ENCODE measurements at places on chromosomes 13 and 19.
A peak's percentile ranks its signal among the peaks of the same experiment; 100 is the strongest.

DNA sequence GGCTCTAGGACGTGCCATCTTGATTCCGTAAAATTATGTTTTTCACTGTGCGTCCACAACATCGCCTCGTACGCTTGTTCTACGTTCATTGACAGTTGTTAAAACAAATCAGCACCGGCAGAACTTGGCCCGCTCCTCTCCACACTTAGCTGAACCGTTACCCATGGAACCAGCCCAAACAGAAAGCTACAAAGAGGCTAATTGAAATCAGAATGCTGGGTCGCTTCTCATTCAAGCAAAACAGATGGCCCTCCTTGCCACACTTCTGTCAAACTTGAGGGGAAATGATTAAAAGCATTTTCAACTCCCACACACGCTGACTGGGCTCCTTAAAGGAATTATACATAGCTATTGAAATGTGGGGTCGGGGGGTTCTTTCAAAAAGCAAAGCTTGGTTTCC lies 71.6 kb downstream of the TM9SF2 start:
- DNase-seq, result no peak

GRCh38 chr19:19540064-19540714 lies 2.1 kb downstream of the CILP2 start:
- peak; percentile 25 for DNase-seq

- DNase-seq, result no peak
These were observed 66.1 kb downstream of the RAB20 start for GRCh38 chr13:110495376-110495775.

GRCh38 chr13:50948601-50949000 lies 39.0 kb downstream of the RNASEH2B start:
- DNase-seq, result no peak

- no peak for DNase-seq
These were observed 63.5 kb upstream of the DOCK9 start for GRCh38 chr13:99041337-99041736.

GRCh38 chr13:44879452-44880058 lies 109.7 kb downstream of the NUFIP1 start:
- no peak for DNase-seq

- DNase-seq, result no peak
These were observed 17.0 kb upstream of the KCNN1 start for GRCh38 chr19:17949956-17950309.

- no peak for DNase-seq
These were observed 338.0 kb downstream of the TEX29 start for GRCh38 chr13:111658145-111659100.

- no peak for DNase-seq
These were observed 440.9 kb downstream of the RFC3 start for GRCh38 chr13:34258646-34259386.

DNA sequence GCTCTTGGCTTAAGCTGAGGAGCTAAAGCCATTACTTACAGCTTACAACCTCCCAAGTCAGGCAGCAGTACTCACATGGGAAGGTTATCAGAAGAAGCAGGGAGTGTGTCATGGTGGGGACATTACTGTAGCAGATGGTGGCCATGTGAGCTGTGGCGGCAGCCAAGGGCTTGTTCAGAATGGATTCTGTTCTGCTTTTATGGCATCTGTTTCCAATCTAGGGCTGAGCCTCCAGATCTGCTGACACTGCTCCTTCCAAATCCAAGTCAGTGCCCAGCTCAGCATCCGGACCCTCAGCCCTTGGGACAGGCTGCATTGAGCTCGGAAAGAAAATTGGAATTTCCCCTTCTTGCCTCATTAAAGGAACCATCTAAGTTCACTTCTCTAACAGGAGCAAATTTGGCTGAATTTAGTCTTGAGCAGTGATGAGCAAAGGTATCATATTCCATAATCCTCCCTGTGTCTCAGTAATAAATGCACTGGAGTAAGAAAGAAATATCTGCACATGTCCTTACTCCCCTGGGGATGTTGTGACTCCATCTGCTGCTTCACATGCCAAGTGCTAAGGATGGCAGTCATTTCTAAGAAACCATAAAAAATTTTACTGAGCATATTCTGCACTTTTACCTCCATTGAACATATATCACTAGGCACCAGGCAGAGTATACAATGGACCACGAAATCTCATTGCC lies 73.9 kb downstream of the KCTD12 start:
- DNase-seq, result no peak

DNA sequence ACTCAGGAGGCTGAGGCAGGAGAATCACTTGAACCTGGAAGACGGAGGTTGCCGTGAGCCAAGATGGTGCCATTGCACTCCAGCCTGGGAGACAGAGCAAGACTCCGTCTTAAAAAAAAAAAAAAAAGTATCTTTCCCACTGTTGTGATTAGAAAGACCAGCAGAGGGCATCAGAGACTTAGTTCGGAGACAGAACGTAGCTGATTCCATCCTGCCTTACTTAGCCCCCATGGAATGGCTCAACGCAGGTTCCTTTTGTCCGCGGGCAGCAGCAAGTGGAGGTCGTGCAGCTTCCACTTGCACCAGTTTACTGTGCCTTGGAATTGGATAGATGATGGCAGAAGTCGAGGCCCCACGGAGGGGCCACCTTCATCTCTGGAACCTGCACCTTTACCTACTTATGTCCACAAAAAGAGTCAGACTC lies 8.1 kb downstream of the TIMM29 start:
- no peak for DNase-seq

GRCh38 chr19:48735031-48735615 lies 5.3 kb downstream of the RASIP1 start:
- no peak for DNase-seq

GRCh38 chr13:27522847-27523246 lies 72.5 kb upstream of the MTIF3 start:
- DNase-seq, result no peak

DNA sequence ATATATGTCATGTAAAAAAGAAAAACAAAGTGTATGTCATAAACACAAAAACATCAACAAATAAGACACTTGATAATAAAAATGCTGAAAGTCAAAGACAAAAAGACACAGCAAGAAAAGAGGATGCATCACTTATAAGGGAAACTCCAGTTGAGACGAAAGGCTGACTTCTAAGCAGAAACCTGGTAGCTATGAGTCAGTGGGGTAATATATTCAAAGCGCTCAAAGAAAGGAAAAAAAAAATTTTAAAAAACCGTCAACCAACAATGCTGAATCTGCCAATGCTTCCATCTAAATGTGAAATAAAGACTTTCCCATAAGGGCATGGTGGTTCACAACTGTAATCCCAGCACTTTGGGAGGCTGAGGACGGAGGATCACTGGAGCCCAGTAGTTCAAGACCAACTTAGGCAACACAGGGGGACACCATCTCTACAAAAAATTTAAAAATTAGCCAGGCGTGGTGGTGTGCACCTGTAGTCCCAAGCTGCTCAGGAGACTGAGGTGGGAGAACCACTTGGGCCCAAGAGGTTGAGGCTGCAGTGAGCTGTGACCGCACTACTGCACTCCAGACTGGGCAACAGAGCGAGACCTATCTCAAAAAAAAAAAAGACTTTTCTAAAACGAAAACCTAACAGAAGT lies 24.0 kb downstream of the USP12 start:
- no peak for DNase-seq

DNA sequence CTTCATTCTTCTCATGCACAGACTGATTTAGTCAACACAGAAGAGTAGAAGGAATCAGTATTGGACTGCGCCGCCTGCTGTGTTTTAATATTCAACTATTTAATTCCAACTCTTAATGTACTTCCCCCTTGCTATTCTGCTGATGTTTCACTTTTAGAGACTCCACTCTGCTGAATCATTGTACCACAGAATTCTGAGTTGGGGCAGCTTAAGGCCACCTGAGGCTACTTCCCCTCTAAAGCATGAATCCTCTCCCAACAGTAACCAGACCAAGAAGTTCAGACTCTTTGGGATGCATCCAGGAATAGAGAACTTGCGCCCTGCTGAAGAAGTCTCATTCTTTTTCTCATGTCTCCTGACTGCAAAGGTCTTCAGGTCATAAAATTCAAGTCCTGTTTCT lies 708.8 kb downstream of the UQCRFS1 start:
- DNase-seq, result no peak

DNA sequence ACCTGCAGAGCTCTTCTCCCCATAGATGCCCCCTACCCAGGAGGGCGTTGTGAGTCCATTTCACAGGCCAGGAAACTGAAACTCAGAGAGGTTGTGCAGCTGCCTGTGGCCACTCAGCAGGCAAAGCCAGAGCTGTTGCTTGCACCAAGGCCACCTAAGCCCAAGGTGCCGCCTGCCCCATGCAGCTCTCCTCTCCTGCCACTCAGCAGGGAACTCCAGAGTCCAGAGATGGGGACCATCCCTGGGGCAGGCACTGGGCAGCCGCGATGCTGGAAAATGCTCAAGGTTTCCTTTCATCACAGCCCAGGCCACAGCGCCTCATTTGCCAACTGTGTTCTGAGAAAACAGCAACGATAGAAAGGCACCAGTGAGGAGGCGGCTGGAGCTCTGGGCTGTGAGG lies 41.0 kb upstream of the PEPD start:
- DNase-seq, result no peak

- DNase-seq, result no peak
These were observed 10.3 kb downstream of the DNAJB1 start for GRCh38 chr19:14507704-14508542.

GRCh38 chr13:113329656-113330312 lies 32.7 kb downstream of the LAMP1 start:
- DNase-seq, result no peak

GRCh38 chr19:31353833-31354232 lies 4.6 kb upstream of the TSHZ3 start:
- no peak for DNase-seq

DNA sequence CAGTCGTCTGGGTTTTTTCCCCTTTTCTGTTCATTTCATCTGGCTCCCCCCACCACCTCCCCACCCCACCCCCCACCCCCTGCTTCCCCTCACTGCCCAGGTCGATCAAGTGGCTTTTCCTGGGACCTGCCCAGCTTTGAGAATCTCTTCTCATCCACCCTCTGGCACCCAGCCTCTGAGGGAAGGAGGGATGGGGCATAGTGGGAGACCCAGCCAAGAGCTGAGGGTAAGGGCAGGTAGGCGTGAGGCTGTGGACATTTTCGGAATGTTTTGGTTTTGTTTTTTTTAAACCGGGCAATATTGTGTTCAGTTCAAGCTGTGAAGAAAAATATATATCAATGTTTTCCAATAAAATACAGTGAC lies 9.3 kb downstream of the CALM3 start:
- DNase-seq, result no peak

- no peak for DNase-seq
These were observed 34.9 kb downstream of the N4BP2L2 start for GRCh38 chr13:32503727-32504126.

DNA sequence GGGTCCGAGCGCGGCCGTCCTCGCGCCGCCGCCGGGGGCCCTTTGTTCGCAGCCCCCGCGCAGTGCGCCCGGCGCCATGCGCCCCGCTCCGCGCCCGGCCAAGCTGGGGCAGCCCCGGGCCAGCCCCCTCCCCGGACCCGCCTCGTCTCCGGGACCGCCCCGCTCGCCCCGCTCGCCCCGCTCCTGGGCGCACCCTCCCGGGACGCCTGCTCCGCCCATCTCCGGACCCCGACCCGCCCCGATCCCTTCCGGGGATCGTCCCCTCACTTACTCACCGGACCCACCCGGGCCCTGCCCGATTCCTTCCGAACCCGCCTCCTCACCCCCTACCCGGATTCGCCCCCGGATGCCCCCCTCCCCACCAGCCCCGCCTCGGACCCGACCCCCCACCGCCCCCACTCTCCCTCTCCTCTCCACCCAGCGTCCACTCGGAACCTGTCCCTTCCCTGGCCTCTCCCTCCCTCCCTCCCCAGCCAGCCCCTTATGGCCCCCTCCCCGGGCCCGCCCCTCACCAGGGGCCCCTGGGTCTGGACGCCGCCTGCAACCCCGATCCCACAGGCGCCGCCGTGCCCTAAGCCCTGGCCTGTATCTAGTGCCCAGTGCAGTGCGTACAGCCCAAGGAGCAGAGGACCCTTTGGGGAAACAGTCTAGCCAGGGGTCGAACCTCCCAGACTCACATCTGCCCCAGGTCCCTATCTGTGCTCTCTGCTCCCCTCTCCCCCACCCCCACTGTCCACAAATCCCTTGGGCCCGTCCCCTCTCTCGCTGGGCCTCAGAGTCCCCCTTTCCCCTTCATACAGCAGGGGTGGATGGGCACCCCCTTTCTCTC lies at the start of gene CPAMD8:
Gene CPAMD8 (minus strand): TSS at position 105 of the 829 bp plus-strand sequence. CDS start 168 bp downstream, outside the sequence.
- DNase-seq, result no peak
